ENCODE measurements at places on chromosomes 5 and 9.
A peak's percentile ranks its signal among the peaks of the same experiment; 100 is the strongest.

DNA sequence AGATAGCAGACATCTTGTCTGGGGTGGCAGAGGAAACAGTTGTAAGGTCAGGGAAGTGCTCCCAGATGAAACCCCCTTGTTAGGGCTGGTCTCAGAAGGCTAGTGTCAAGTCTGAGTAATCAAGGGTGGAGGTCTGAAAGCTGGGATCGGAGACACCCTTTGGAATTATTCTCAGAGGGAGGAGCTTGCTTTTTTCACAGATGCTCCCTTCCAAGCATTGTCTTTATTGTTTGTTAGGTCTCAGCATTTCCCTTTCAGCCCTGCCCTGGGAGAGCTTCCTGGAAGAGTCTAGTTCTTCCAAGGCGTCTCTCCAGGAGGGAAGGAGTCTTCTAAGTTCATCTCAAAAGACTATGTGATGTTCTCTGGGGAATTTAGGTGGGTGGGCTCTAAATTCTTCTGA lies 3.2 kb downstream of the TEK start:
- DNase-seq: no peak

DNA sequence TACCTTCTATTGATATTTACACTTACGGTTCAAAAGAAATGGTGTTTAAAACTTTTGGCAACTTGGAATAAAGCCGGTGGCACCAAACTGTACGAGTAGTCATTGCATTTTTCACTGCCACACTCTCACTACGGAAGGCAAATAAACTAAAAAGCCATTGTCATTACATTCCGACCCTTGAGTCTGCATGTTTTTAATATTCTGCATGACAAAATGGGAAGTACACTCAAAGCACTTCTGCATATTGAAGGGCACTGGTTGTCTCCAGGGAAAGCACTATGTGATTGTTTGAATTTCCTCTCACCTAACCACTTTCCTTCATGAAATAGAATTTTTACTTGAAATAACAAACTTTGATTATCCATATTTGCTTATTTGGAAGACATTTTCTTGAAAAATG lies 426.3 kb downstream of the CETN3 start:
- DNase-seq: no peak

DNA sequence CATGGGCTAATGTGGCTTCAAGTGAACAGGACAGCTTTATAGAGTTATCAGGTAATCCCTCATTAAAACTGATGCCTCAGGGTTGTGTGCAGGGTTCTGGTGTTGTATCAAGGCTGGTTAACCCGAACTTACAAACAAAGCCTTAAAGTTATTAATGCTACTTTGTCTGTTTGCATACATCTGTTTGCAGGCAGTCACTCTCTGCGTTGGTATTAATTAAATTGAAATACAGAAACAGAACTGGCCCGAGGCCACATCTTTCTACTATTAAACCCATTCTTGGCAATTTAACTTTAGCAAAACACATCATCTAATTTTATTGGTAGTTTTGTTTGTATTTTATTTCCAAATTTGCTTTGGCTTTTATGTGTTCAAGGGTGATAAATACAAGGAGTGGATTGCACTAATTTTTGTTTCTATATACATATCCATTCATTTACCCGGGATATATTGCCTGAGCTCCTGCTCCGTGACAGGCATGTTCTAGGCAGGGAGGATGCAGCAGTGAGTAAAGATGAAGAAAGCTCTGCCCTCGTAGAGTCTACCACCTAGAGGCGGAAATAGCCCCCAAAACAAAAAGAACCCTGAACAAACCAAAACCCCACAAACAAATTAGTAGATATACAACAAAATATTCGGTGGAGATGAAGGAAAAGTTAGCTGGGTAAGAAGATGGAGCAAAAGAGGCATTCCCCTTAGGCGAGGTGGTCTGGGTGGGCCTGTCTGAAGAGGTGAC lies 164.2 kb downstream of the MACROH2A1 start:
- no peak for DNase-seq

GRCh38 chr9:33080534-33080933 lies 4.1 kb upstream of the SMU1 start:
- DNase-seq: no peak

DNA sequence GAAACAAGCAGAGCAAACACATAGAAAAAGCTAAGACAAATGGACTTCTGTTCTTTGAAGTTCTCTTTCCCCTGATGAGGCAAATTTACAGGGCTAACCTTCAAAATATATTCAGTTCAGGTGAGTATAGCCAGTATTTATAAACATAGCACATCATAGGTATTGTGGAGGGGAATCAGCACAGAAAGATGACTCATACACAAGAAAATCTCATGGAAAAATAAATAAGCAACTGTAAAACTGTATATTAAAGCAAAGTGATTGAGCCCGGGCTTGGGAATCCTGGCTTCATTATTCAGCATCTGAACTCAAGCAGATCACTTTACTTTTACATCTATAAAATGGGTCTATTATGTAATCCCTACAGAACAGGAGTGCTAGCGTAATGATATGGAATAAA lies 173.5 kb upstream of the PAPPA start:
- DNase-seq: no peak

- no peak for DNase-seq
These were observed 222.2 kb downstream of the AOPEP start for GRCh38 chr9:94948567-94949235.

DNA sequence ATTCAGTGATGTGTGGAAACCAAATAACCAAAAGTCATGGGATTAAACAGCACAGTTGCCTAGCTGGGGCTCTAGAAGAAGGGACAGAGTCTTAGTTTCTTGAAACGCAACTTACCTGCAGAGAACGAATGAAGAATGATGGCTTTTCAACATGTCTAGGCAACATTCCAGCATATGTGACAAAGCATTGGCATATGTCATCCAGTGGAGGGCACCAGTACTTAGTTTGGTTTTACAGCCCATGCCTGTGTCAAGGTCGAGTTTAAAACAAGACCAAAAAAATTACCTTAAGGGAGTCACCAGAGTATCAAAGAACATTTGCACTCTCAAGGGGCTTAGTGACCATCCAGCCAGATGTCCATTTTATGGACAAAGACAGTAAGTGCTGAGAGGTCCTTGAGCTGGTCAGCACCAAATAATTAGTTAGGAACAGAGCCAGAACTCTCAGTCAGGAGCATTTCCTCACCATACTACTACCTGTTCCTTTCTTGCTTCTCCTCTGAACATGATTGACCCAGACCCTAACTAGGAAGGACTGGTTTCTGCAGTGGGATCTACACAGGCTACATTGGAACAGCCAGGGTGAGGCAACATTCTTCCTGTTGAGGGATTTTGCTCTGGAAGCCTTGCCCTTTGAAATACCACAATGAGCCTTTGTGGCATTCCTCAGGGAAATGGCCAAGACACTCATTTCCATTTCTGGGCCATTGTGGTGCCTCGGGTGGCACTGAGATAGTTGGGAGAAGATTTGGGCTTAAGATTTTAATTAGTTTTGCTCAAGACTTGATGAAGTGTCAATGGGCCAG lies 75.4 kb upstream of the ANKH start:
- no peak for DNase-seq

DNA sequence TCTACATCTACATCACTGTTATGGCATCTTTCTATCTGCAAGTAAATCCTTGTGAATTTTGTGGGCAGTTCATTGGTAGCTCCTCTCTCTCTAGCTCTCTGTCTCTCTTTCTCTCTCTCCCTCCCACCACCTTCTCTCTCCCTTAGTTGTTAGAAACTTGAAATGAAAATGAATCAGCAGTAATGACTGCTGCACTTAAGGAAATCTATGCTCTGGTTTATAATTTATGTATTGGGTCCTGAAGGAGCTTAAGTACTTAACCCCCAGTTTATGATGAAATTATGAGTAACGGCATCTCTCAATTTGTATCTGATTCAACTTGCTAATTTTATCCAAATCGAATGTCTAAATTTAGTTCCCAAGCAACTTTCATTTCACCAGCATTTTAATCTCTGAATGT lies 52.0 kb upstream of the PTGER4 start:
- no peak for DNase-seq

DNA sequence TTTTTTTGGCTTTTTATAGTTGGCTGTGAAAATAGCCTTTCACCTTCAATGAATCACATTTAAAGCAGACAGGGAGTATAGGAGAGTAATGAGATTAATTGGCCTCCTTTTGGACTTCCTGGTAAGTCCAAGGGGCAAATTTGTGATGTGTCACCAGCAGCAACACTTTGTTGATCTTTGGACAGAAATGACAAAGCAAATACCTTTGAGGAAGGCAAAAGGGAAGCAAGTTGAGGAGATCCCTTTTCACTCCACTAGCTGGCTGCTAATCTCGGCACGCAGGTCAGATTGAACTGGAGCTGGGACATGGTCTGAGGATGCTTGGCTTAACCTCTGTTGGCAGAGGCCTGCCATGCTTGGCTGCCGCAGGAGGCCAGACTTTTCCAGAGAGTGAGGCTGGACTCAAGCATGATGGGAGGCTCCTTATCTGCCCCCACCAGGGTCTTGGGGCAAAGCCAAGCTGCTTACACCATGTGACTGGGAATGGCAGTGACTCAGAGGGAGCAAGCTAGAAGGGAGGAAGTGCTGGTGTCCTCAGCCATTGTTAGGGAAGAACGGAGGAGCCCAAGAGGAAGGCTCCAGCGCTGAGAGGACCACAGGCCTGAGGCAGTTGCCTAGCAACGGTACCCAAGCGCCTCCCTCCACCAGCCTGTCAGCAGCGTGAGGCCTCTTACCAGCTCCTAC lies 174.5 kb upstream of the MAP1B start:
- DNase-seq: peak; percentile 47

GRCh38 chr5:167309941-167310517 lies 981.4 kb upstream of the WWC1 start:
- no peak for DNase-seq

DNA sequence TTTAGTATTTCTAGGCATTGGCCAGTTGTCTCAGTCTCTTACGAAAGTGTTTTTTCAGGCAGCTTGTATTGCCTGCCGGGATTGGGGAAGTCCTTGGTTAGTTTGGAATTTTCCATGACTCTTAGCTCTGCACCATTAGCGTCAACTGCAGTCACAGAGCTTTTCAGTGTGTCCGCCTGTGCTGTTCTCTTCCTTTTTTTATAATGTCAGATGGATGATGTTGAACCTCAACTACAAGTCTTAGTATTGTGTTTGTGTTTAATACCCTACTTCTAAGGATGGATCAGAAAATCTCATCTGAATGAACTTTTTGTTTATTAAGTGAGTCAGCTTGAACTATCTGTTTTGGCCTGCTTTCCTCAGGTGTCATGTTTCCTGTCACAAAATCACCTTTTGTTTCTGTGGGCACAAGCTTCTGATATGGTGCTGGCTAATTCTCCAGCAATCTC lies 33.1 kb downstream of the ATP6V0E1 start:
- no peak for DNase-seq

DNA sequence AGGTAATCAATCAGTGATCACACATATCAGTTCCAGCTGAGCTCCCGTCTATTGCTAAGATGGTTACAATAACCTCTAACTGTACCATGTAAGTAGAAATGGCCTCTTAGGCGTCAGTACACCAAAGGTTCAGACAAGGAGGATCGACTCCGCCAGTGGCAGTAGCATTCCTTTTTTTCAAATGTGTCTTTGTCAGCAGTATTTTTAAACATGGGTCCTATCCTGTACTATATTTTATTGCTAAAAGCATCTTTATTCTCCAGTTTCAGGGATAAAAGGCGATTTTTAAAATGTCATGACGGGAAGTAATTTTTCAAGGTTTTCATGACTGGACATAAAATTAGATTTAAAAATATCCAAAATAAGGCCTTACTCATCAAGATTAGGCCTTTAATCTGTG lies 64.8 kb upstream of the TBCA start:
- DNase-seq: no peak

- DNase-seq: no peak
These were observed 622.4 kb downstream of the CHSY3 start for GRCh38 chr5:130526708-130527107.

DNA sequence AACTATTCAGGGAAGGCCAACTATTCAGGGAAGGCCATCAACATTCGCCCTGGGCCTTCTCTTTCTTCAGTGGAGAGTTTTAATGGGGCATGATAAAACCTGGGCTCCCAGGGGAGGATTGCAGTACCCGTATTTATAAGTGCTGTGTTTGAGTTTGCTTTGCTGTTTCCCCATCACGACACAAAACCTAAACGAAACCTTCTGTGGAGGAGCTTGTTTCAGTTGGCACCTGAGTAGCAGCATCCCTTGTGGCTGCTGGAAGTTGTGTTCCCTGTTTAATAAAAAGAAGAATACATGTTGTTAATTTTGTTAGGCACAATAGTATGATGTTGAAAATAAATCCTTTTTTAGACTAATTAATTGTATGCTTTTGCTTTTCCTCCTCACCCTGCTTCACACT lies 8.3 kb downstream of the WDR31 start:
- no peak for DNase-seq

- no peak for DNase-seq
These were observed 71.5 kb downstream of the GADD45G start for GRCh38 chr9:89676281-89676680.

GRCh38 chr5:15243301-15244020 lies 256.5 kb upstream of the FBXL7 start:
- DNase-seq: no peak

DNA sequence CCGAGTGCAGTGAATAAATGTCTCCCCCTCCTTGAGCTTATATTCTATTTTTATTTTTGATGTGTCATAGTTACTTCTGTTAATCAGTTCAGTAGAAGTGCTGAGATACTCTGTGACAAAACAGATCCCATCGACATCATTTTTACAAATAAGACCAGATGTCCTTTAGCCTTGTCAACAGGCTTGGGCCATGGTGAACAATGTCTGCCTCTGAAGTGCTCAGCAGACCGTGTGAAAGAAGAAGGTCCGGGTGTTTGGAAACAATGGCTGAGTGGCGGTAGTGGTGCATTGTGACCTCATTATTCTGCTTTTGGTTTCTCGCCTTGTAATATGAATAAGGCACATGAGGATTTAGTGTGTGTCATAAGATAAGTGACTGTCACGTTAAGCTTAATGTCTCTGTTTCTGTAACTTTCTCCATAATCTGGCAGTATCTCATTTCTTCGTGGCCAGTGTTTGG lies 71.2 kb downstream of the SYK start:
- DNase-seq: no peak
